ENCODE measurements at places on chromosomes 4 and X.

DNA sequence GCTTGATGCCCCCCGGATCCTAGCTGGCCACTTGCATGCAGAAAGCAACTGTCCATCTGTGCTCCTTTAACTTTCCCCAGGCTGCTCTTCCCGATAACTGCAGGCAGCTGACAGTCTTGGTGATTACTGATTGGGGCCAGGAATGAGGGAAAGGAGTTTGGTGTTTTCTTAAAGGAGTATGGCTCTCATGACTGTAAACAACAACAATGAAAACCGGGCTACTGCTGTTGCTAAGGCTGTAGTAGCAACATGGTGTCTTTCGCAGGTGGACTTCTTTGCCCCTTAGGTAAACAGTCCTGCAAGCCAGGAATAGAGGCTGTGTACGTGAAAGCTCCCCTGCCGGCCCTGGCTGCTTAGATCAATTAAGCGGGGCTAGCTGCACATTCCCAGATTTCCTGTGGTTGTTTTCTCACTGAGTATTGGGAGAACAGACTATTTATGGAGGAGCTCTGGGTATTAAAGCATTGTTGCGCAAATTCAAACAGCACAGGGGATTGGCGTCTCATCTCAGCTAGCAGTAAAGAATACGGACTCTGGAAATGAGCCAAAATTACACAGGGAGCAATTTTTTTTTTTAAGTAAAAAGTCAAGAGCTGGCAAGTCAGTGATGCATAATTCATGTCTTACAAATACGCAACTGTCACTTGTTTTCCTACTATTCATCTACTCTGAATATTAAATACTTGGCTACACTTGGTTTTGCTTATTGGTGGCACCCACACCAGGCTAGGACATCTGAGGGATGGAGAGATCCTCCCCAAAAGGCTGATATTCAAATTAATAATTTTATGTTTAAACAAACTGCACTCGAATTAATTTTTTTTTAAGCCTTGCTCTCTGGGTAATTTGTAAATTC, 61.6 kb upstream of the NAP1L5 start:
- DNase-seq = no peak

- DNase-seq = no peak
Measured at GRCh38 chr4:93384887-93385286, 443.7 kb upstream of the ATOH1 start.

- DNase-seq = no peak
Measured at GRCh38 chr4:76388160-76388908, 32.6 kb downstream of the CCDC158 start.

DNA sequence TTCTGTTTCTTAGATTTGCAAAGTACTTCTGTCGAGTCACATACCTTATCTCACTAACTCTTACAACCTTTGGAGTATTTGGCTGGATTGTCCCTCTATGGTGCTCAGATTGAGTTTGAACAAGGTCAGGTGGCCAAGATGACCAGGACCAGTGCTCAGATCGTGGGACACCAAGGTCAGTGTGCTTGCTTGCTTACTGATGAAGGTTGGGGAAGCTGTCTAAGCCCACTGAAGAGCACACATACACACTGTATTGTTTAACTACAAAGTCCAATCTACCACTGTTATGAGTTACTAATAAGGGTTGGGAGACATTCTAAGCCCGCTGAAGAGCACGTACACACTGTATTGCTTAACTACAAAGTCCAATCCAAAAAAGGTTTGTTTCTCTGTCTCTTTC, 53.7 kb downstream of the TAB3 start:
- DNase-seq = no peak

DNA sequence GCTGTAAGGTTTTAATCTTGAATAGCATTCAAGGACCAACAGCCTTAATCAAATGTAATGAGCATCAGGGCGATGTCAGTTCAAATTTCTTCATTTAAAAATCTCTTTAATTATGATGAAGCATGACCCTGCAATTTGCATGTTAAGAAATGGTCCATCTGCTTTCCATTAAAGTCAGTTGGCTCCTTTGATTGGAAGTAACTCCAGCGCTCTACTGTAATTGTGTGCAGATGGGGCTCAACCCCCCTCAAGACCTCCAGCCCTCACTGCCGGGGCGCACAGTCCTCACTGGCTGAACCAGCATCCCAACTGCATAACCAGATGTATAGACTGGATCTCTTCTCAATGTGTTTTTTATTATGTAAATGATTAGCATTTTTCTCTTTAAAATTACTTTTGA, 126.9 kb downstream of the VCX3B start:
- DNase-seq = no peak

DNA sequence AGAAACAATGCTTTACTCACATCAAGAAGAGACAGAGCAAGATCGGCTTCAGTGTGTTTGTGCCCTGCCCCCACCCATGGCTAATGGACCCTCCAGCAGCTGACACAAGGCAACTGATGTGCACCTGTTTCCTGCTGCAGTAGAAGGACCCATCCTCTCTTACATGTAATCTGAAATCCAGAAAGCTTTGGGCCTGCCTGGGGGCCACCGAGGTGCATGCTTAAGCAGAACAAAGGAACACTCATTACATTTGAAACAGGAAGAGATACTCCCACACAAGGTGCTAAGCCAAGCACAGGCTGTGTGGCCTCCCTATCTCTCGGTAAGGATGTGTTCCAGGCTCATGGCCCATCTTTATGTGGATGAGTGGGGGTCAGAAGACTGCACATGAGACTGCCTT, 338.0 kb downstream of the SPOCK3 start:
- DNase-seq = no peak

GRCh38 chr4:173152104-173152503, 16.5 kb upstream of the GALNT7 start:
- DNase-seq = no peak
